ENCODE measurements at places on chromosomes 12 and 14.

DNA sequence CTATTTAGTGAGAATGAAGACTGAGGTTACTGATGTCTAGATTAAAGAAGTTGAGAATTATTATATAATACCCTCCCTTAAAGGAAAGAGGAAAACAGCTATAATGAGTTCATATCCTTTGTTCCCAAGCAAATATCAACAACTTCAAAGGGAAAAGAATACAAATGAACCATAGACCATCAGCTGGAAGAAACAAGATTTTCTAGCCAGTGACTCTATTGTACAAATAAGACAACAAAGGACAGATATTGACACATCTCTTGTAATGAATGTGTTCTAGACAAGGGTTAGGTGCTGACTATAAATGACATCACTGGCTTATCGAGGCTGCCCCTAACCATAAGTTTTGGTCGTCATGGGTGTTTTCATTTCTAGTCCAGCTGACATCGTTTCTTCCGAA, 48.2 kb downstream of the SLC38A4 start:
- no peak for DNase-seq

DNA sequence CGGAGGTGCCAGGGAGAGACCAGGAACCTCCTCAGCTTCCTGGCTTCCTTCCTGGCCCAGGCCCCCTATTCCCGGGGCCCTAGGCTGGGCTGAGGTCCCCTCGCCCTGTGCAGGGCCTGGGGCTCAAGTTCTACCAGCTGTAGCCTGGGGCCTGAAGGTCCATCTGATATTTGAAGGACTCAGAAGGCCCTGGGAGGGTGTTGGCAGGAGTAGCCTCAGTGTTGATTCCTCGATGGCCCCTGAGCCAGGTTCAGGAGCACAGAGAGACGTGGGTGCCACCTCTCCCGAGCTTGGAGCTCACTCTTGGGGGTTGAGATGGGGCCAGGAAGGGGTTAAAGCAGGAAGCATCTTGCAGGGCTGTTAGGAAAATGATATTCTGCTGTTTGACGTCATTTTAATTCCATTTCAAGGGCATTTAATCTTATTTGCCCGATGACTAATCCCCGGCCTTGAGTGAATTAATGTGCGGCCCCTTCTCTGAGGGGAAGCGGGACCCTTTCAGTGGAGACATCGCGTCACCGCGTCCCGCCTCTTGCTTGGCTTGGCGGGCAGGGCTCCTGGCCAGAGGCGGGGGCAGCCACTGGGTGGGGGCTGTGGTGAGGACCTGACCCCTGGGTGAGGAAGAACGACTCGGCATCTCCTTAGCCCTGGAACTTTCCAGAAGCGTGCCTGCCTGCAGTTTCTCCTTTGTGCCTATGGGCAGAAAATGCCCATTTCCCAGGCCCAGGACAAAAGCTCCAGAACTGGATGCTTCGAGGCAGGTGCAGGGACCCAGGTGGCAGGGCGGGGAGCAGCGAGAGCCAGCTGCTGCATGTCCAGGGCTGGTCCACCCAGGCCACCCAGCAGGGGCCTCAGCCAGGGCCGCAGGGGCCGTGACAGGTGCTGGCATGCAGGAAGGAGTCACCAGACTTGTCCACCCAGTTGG, 158.3 kb downstream of the KIF26A start:
- no peak for DNase-seq

GRCh38 chr14:76939015-76939742, 89.3 kb downstream of the IRF2BPL start:
- no peak for DNase-seq

GRCh38 chr12:106782619-106783018, 8.1 kb downstream of the RIC8B start:
- DNase-seq: no peak

DNA sequence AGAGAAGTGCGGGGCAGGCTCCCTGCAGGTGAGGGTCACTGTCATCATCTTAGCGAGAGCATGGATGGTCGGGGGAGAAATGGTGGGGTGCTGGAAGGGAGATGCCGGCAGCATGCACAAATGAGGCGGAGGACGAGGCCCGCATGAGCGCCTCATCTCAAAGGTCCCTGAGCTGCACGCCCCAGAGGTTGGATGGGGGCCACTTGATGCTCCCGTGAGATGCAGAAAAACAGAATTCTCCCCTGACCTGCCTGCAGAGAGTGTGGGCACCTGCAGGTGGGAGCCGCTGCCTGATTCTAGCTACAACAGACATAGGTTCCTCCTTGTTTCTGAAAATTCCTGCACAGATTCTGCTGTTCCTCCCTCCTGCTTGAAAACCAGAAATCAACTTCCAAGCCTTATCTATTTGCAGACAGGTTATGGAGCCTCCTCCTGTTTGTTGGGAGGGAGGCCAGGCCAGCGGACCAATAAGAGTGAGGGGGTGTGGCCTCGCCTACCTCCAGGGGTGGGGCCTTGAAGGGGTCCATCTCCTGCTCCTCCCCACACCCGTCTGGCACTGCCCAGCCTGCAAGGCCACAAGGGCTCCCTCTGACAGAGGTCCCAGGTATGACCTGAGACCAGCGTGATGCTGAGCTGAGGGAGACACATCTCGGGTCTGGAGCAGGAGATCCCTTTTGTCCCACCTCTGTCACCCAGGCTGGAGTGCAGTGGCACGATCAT, 67.2 kb downstream of the KDM2B start:
- DNase-seq: no peak

- no peak for DNase-seq
These were observed 42.2 kb upstream of the FBXO33 start for GRCh38 chr14:39474416-39474911.

DNA sequence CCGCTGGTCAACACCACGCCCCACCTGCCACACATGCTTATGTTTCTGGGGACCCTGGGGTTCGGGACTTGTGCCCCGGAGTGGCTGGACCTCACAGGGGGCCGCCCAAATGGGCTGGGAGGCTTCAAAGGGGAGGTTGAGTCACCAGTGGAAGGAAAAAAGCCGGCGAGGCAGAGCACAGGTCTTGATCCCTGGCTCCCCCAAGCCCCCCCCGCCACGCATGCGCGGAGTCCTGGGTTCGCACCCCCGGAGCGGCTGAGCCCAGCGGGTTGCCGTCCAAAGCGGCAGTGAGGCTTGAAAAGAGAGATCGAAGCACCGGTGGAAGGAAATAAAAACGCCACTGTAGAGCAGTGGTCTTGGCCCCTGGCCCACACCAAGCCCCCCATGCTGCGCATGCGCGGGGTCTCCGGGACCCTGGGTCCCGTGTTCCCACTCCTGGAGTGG, 313.5 kb downstream of the ALG10 start:
- no peak for DNase-seq

DNA sequence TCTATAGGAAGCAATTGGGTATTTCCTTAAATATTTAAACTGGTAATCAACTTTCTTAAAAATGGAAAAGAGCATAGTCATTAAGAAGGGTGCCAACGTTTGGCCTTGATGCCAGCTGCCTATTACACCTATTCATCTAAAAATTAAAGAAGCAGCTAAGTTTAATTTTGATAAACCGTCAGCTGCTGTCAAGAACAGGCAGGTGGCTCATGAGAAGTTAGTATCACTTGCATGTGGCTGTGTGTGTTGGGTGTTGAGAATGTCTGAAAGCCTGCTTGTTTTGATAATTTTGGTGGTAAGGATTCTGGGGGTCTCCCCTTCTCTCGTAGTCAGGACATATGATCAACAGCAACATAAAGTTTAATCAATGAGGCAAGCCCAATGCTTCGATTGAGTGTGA, 6.5 kb downstream of the GLRX5 start:
- DNase-seq: no peak

GRCh38 chr12:74537707-74538385, at the start of gene ATXN7L3B:
ATXN7L3B (plus strand) TSS chr12:74537835; CDS start chr12:74538113, 278 bp downstream.
- DNase-seq: peak; percentile 18

DNA sequence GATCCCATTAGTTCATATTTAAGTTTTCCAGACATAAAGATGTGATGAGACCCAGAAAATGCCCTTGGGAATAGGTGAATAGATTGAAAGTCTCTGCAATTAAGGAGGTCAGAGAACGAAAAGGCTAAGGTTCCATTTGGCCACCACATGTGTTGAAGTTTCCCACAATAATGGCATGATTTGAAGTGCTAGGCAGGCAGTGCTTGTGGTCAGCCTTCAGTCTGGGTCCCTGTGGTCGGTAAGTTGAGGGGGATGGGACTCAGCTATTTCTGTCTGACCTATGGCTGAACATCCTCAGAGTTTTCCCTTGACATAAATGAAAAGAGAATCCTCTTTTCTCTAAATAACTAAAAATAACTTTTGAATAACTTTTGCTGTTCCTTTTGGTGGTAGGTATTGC, 92.4 kb downstream of the PELI2 start:
- no peak for DNase-seq

GRCh38 chr14:88669346-88669745, 106.5 kb downstream of the ZC3H14 start:
- no peak for DNase-seq

- DNase-seq: no peak
These were observed 125.7 kb upstream of the GRIP1 start for GRCh38 chr12:66804563-66804974.

DNA sequence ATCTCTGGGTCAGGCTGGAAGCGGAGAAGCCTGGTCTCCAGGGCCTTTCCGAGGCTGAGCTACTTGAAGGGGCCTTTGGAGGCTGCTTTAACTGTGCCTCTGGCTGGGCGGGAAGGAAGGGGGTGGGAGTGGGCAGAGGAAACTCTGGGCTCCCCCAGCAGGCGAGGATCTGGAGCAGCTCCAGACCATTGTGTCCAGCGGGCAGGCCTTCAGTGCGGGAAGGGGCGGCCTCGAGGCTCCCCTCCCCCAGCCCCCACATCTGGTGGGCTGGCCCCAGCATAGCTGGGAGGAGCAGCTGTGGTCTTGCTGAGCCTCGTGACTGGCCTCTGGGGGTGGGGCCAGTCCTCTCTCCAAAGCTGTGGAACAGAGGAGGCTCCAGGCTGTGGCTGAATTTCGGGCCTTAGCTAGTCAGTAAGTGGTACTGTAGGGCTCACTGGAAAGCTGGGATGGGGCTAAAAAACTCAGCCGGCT, 3.4 kb downstream of the TAMALIN start:
- no peak for DNase-seq

DNA sequence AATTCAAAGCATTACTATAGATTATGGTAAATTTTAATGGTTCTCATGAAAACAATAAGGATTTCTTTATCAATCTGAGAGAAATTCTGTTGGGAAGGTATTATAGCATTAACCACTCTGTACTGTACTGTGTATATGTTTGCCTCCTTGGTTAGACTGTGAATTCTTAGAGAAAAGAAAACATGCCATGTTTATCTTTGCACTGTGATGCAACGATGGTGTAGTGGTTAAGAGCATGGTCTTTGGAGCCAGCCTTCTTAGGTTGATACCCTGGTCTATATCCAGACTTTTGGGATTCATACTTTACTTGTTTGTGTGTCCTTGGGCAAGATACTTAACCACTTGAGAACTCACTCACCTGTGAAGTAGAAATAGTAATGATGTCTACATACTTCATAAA, 32.2 kb upstream of the NUBPL start:
- no peak for DNase-seq

DNA sequence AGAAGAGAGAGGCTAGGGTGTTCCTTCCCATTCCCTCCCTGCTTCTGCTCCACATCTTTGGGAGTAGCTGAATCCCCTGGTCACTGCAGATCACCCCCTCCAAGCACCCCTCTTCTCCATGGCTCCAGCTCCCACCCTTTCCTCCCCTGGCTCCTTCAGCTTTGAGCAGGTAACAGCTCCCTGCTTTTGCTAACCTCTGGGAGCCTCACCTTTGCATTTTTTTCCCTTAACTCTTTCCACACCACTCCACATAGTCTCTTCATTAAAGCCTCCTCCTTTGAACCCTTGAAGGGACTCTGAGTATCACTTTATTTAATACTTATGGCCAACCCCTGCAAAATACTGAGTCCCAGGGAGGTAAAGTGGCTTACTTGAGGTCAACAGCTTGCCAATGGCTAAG, 25.7 kb upstream of the SERPINA6 start:
- no peak for DNase-seq

DNA sequence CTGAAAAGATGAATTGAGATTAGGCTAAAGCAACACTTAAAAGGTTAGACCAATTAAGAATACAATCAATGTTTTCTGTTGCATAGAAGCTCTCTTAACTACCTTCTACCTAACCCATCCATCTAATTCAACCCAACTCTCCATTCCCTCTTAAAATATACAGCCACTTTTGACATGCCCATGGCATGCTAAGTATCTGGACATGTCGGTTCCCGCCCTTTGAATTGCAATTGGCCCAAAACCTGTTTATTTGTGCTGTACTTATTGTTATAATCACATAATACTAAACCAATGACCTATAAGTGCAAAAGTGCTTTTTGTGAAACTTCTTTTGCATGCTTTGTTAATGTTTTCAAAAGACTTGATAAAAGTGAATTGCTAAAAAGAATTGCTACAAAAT, 37.6 kb upstream of the APPL2 start:
- DNase-seq: no peak

GRCh38 chr12:57201219-57201618, 15.4 kb upstream of the NXPH4 start:
- DNase-seq: no peak

DNA sequence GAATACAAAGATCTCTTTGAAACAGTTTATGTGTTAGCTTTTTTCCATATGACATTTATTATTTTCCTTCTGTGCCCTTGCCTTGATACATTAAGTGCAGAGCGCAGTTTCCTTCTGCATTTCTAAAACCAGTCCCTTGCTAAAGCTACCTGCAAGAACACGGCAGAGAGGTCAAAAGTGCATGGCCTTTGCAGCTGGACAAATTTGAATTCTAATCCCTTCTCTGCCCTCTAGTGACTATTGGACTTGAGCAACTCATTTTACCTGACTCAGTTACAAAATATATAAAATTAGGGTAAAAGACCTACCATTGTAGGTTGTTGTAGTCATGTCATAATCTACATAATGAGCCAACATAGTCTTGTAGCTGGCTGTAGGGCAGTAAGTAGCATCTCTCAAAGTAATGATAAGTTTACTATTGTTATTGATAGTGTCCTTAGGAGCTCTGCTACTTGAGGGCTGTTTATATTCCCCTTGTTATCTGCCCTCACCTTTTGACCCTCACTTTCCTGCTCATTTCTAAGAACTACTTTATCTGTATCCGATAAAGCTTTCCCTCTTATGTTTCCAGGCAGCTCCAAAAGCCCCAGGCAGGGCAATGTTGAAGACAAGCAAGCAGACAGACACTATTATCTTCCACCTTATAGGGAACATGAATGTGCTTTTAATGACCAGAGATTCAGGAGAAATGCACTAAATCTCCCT, 120.0 kb upstream of the PDZRN4 start:
- no peak for DNase-seq

GRCh38 chr12:107539196-107539939, 146.2 kb upstream of the PWP1 start:
- no peak for DNase-seq

- DNase-seq: no peak
These were observed 540 bp upstream of the CLEC2D start for GRCh38 chr12:9669019-9669326.

DNA sequence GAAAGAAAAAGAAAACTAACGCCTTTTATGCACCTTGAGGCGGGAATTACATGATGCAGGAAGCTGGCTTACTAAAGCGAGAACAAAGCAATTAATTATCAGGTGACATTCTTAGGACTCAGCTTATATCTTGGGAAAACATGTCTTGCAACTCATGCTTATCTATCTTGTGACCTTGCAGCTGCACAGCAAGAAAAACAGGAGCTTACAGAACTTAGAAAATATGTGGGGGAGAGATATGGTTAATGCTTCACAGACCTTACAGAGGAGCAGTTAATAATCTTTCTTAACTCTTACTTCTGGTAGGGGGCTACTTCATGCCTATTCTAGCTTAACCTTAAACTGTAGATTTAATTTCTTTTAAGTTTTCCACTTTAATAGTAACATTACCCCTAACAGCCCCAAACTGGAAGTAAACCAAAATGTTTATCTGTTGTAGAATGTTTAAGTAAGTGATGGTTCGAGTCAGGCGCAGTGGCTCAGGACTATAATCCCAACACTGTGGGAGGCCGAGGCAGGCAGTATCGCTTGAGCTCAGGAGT, 13.2 kb upstream of the OR11G2 start:
- DNase-seq: no peak
